ENCODE measurements at places on chromosomes 6 and 20.

DNA sequence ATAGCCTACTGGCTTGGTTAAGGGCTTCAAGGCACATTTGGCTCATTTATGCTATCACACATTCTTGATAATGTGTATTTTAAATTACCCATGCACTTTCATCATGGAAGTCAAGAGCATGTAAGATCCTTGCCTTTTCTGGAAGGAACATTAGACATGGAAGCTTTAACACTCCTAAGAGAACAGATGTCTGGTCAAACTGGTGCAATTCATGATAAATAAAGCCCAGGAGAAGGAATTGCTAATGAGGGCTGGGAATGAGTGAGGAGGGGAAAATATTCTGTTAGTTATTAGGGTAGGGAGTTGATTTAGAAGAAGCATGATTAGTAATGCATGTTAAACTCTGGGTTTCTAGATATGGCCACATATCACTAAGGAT, 688.6 kb upstream of the CITED2 start:
- DNase-seq = no peak

GRCh38 chr20:14055127-14055742, 59.9 kb downstream of the MACROD2 start:
- no peak for DNase-seq

- no peak for DNase-seq
Measured at GRCh38 chr6:149453597-149454345, 31.0 kb downstream of the ZC3H12D start.

GRCh38 chr6:15264902-15265761, 19.3 kb downstream of the JARID2 start:
- no peak for DNase-seq

DNA sequence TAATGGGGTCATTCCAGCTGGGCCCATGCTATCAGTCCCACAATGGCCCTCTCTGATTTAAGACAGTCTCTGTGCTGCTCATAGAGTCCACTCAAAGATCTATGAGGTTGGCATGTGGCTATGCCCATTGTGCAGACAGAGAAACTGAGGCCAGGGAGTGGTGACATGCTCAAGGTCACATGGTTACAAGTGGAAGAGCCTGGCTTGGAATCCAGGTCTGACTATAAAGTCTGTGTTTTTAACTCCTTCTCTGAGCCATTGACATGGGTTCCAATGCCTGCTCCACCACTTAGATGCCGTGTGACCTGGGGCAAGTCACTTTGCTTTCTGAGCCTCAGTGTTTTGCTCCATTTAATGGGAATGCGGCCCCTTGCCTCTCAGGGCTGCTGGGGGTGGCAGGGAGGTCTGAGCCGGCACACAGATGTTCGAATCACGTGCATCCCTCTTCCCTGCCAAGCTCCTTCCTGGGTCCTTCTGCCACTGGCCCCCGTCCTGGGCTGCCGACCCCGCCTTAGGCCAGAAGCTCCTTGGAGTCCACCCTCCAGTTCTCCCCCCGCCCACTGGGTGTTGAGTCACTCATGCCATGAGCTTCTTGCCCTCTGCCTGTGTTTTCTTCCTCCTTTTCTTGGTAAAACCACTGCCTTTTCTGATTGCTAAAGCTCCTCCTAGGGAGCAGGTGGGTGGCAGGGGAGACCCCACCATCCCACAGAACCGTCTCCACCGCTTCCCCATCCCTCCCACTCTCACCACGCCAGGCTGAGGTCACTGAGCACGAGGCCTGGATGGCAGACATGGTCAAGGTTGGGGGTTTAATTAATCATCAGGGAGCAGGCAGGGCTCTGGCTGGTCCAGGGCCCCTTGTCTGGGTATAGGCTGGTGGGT, 35.7 kb downstream of the CEBPB start:
- DNase-seq = no peak

- no peak for DNase-seq
Measured at GRCh38 chr6:53544217-53544469, 758 bp downstream of the GCLC start.

DNA sequence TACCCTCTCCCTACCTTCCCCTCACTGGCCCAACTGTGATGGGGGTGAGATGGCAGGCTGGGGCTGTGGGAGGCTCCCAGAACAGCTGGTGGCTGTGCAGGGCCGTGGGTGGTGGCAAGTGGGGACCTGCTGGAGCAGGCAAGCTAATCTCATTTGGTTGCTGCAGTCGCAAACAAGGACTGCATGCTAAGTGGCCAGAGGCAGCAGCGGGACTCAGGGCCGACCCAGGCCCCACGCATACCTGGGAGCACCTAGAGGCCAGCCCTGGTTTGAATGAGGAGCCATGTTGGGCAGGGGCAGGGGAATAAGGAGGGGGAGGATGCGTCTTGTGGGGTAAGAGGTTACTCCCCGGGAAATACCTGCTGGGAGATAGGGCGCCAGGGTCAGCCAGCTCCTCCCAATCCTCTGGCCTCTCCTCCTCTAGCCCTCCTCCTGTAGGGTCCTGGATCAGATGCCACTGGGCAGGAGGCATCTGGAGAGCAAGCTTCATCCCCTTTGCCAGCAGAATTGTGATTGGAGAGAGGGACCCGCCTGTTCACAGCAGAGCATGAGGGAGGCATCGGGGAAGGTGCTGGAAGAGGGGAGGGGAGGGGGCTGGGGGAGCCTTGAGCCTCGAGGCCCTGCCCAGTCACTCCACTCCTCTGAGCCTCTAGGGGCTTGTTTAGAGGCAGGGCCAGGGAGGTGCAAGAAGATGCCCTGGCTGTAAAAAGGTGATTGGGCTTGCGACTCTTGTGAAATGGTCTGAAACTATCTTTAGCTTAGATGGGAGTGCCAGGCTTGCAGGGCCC, 24.3 kb upstream of the CDH22 start:
- DNase-seq = no peak

DNA sequence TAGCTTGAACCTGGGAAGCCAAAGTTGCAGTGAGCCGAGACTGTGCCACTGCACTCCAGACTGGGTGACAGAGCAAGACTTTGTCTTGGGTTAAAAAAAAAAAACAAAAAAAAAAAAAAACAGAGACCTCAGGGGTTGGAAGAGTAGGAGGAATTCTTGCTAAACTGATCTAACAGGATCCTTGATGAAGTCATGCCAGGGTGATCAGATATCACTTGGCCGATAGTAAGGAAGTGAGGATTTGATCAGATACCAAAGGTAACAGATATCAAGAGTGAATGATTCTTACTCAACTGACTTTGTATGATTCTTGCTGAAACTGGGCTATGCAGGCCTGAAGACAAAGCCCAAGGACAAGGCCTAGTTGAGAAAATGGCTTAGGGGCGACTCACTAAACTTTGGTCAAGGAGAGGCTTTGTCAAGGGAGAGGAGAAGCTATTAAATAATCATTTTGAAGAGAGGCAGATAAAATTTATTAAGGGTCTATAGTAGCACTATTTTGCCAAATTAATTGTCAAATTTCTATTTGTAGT, 624.7 kb downstream of the UTRN start:
- DNase-seq = no peak

DNA sequence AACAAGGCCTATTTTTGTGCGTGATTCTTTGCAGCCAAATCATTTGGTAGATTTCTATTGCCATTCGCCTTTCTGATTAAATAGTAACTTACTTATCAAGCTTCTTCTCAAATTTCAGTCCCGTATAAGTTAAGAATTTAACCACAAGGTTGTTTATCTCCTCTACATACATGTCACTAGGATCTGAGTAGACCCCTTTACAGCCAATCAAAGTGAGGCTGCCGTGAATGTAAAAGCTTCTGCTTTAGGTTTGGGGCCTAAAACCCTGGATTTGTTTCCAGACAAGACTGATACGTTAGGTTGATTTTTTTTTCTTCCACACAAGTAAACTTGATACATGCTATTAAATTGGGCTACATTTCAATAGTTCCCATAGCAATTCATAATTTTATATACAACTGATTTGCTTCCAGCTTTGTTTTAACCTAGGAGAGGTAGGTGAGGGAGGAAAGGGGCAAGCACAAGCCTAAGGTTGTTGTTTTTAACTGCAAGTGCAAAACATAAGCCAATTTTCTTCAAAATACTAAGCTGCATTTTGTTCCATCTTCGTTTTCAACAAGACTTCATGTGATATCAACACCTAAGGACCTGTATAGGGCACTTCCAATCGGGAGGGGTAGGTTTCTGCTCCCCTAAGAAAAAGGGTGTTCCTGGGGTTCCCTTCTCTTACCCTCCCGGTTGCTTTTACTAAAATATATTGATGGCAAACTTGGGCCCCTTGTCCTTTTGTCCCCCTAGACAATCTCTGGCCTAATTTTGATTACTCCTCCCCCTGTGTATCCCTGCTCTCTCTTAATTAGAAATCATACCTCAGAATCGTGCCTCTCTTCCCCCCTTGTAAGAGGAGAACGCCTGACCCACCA, 1.7 kb downstream of the RANBP9 start:
- DNase-seq = no peak

DNA sequence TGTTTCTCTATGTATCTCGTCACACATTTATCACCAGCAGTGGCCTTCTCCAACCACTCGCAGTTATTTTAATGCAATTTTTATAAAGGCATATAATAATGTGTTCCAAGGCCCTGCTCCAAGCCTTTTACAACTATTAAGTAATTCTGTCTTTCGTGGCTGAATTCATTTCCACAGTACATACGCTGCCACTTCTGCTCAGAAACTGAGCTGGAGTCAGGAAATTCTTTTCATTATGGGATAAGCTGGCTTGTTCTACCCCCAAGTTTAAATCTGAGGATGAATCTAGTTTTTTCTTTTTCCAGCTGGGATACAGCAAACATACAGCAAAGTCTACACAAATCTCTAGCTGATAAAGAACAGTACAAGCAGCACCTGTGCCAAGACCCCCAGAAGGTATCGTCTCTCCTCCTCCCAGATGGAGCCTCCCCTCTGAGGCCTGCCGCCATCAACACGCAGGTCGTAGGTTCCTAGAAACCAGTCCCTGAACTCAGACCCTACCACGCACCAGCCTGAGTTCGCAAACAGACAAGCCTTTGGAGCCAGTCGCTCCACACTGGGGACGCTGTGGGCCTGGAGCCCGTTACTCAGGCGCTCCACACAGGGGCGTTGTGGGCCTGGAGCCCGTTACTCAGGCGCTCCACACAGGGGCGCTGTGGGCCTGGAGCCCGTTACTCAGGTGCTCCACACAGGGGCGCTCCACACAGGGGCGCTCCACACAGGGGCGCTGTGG, 263.5 kb downstream of the THBS2 start:
- DNase-seq = no peak

- no peak for DNase-seq
Measured at GRCh38 chr6:150016324-150017185, 8.8 kb downstream of the RAET1L start.

DNA sequence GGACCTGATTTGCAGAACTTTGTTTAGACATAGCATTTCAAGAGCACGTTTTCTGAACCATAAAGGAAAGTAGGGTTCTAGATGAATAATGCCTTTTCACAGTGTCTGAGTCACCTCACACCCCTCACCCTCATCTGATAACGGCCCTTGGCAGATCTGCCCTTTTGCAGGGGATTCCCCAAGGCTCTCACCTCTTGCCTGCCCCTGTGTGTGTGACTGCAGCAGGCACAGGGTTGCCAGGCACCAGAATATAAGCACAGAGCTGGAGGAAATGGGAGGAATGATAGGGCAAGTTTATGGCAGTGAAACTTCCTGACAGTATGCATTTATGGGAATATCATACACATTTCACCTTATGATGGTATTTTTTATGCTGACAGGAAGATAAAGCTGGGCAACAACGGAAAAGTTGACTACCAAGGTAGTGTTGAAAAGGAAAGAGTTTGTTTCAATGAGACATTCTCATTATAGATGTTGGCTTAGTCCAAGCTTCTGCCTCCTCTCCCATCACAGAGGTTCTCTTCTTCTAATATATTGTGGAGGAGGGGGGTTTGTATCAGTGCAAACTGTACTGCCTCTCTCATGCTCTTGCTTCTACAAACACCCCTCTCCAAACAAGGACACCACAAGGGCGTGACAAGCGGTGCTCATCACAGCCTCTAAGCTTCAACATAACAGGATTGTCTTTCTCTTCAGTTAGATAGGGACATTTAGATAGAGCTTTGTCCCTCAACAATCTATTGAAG, 101.5 kb upstream of the BACH2 start:
- no peak for DNase-seq

DNA sequence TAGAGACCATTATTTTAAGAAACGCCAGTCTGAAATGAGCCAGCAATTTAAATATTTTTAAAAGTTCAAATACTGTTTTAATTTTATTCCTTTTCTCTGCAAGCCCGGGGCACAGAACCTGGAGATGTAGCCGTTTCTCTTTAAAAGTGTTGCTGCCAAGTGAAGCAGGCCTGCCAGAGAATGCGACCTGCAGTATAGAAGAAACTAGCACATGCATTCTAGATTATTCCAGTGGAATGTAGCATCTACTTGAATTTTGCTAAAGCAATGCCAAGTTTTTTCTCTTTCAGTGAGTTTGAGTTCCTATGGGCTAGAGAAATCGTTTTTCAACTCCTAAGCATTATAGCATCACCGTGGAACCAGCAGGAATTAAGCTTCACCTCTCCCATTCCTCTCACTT, 101.3 kb downstream of the QRSL1 start:
- no peak for DNase-seq

- no peak for DNase-seq
Measured at GRCh38 chr6:79094938-79095337, 16.9 kb upstream of the PHIP start.

- DNase-seq = no peak
Measured at GRCh38 chr6:122025104-122025503, 374.3 kb upstream of the HSF2 start.

DNA sequence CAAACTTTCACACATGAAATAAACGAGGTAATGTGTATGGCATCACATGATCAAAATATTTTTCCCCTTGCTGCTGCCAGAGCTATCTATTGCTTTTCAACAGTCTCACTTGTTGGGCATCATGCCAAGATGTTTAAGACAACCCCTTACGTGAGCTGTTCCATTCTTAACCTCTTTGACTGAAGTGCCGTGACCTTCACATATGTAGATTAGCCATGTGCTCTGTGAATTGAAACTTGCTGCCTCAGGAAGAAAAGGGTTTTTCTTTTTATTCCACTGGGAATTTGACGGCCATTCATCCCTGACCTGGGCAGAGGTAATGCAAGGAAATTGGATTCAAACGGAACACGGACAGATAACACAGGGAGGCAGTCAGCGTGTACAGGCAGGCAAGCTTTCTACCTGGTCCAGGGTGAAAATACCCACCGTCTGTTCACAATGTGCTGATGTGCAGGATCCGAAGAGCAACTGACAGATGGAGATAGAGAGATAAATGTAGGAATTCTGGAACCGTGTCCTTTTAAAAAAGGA, 14.2 kb downstream of the ARID1B start:
- no peak for DNase-seq

- DNase-seq = no peak
Measured at GRCh38 chr20:19808498-19808897, 50.4 kb downstream of the RIN2 start.

GRCh38 chr6:7142918-7143475, 35.2 kb downstream of the RREB1 start:
- DNase-seq = no peak

- DNase-seq = no peak
Measured at GRCh38 chr20:4563534-4563933, 158.2 kb upstream of the PRND start.

- DNase-seq = no peak
Measured at GRCh38 chr6:56933650-56934049, 21.3 kb upstream of the BEND6 start.

DNA sequence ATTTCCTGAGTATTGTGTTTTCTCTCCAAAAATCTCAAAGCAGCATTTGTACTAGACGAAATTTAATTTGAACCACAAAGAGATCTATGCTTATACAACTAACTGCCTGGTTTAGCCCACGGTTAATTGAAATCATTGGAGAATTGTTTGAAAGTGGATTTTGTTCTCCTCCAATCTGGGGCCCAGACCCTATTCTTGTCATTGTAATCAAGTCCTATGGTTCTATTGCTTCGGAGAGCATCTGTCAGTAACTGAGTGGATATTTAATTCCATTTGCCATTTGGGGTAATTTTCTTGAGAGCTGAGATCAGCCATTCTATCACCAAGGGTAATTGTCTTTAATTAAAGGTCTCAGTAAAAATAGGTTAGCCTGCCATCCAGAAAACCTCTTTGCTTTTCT, 117.0 kb upstream of the KCNG1 start:
- DNase-seq = no peak
